ENCODE measurements at places on chromosomes 3 and 15.

- peak; percentile 71 for DNase-seq
Observed at GRCh38 chr15:89416339-89417183, 79.8 kb downstream of the RHCG start.

DNA sequence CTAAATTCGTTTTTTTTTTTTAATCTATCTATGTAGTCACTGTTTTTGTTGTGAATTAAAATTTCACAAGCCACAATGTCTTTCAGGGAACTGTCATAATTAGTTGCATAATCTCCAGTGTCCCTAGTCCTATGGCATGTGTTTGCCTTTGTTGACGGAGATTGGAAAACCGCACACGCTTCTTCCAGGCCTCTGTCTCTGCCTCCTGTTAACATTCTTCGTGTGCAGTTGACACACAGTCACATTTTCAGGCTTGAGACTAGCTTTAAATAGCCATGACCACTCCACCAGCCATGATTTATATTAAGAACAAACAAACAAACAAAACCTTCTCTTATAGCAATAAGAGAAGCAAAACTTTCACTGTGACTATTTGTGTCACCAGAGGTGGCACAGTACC lies 139.8 kb downstream of the DUT start:
- no peak for DNase-seq

DNA sequence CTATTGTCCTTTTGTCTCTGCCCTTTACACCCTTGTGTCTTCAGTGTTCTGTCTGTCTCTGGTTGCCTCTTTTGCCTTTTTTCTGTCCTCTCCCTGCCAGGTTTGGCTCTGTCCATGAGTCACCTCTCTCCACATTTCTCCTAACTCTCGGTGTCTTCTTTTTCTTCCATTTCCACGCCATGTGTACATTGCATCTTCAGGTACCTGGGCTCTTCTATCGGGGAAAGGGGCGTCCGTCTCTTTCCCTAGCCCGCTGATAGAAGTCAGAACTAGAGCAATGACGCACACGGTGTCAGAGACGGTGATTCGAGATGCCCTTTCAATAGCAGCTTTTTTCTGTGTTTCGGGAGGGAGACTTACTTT lies 641 bp downstream of the OPA1 start:
- peak; percentile 33 for DNase-seq

DNA sequence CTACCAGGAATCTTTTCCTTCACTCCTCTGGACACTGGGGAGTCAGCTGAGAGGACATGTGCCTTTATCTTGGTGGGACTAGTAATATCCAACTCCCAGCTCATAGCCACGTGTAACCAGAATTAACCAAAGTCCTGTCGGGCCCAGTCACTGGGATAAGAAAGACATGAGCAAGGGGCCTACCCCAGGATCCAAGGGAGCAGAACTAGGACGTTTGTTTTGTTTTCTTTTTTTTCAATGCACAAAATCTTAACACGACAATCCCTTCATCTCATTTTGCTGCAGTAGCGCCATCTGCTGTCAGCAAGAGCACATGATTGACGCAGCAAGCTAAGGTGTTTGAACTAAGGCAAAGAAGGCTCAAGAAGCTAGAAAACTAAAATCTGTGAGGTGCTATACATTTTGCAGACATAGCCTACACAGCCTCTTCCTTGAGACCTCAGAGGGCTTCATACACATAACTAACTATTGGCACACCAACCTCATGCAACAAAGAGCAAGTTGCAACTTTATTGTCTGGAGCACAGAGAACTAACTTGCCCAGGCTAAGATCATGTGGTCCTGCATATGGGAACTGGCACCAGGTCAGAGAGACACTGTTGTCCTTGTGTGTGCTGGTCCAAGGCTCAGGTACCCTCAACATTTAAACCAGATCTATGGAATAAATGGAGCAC lies 43.6 kb downstream of the RLBP1 start:
- peak; percentile 68 for DNase-seq

GRCh38 chr3:152096280-152096906 lies 172.3 kb upstream of the MBNL1 start:
- no peak for DNase-seq

GRCh38 chr15:100350434-100351226 lies 8.9 kb upstream of the ADAMTS17 start:
- no peak for DNase-seq

GRCh38 chr3:160779040-160779439 lies 23.0 kb downstream of the PPM1L start:
- DNase-seq, result no peak

DNA sequence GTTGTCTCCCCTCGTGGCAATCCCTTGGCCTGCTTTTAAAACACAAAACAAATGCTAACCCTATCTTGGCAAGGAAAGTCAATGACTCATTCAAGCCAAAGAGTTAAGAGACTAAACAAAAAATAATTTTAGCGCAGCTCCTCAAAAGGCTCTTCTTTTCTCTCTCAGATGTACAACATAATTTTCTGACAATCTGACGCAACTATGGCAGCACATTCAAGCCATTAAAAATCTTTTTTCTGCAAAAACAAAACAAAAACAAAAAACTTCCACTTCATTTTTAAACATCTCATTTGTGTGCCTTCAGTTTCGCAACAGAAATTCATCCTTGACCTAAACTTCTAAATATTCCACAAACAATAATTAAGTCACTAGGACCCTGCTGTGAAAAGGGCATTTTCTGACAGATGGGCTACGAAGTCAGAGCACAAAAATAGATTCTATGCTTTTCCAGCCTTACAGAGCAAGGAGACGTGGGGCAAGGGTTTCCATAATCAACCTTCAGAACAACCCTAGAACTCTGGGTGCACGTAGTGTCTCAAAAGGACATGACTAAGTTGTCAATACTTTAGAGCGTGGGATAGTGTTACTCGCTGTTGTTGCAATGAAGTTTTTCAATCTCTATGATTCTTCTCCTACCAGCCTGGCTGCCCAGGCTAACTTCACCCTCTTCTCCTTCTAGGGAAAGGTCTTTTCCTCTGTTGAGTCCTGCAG lies 84.3 kb downstream of the MB21D2 start:
- DNase-seq, result no peak

DNA sequence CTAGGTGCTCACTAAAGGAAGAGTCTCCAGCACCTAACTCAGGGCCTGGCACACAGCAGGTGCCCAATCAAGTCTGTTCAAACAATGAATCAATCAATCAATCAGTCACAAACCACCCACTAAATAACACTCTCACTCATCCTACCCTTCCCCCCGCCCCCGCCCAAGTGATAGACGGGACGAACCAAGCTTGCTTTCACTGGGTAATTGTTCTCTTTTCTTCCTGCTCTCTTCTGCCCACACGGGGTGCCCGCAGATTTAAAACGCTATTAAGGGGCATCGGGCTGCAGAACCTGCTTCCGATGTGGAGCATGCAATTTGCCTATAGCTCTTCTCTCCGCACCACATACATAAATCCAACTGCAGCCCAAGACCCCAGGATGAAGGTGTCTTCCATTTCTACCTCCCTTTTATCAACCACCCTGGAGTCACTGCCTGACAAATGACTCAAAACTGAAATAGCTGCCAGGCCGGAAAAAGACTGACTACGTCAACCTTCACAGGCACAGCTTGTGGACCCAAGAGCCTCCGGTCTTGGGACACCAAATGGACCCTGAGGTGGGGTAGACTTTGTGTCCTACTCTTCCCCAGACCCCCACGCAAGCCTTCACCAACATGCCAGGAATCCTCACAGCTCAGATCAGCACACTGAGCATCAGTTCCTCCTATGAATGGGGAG lies 1.7 kb downstream of the KLHL25 start:
- no peak for DNase-seq

DNA sequence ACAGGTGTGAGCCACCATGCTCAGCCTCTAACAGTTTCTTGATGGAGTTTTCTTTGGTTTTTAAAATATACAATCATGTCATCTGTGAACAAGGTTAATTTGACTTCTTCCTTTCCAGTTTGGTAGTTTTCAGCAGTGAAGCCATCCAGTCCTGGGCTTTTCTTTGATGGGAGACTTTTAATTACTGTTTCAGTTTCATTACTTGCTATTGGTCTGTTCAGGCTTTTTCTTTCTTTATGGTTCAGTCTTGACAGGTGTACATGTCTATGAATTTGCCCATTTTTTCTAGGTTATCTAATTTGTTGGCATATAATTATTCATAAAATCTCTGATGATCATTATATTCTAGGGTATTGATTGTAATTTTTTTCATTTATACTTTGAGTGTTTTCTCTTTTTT lies 36.8 kb downstream of the PFN2 start:
- no peak for DNase-seq

GRCh38 chr3:155457591-155457990 lies 164.1 kb upstream of the STRIT1 start:
- no peak for DNase-seq

GRCh38 chr3:131883086-131883485 lies 151.7 kb downstream of the CPNE4 start:
- no peak for DNase-seq

- no peak for DNase-seq
Observed at GRCh38 chr3:8768364-8769087, 887 bp downstream of the OXTR start.

DNA sequence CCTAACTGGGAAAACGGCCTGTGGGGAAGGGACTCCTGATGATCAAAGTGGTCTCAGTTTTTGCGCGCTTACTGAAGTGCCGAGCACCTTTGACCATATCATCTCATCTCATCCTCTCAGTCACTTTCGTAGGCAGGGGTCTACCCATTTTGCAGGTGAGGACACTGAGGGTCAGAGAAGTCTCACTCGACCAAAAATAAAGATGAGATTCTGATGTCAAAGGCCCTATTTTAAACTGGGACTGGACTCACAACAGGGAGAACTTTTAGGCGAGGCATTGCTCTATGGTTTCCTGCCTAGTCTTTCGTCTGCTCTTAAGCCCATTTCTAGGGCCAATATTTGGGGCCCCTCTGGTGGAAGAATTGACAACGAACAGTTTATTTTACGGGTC lies 830 bp downstream of the SLC6A11 start:
- DNase-seq, result no peak

GRCh38 chr15:82749951-82750830 lies 40.5 kb upstream of the AP3B2 start:
- DNase-seq, result peak; percentile 85

DNA sequence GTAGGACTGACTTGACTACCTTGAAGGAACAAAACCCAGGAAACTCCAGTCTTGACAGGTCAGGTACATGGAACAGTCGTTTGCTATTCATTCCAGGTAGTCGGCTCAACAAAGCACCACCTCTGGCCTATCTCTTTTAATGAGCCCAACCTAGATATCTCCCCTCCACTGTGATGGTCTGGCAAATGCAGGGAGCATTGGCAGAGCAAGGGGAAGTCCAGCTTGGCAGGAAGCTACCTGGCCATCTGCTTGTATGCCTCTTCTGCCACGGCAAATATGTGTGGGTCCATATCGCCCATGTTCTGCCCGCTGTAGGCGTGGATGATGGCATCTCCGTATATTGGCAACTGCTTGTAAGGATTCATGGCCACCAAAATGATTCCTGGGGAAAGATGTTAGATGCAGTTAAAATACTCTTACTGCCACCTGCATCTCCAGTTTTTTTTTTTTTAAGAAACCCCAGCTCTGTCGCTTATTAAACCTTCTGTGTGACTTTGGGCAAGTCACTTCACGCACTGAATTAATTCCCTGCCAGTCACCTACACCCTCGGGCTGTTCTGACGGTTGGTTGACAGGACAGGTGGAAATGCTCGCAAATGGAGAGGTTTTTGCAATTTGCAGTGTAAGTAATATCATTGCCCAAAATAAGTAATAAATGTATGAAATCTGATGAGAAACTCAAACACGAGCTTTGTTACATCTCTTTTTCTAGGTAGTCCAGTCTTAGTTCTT lies 16.8 kb downstream of the MYO5C start:
- no peak for DNase-seq
